ENCODE measurements at places on chromosomes 12 and 14.

- DNase-seq: no peak
These were observed 12.3 kb downstream of the ABCD4 start for GRCh38 chr14:74290415-74290814.

DNA sequence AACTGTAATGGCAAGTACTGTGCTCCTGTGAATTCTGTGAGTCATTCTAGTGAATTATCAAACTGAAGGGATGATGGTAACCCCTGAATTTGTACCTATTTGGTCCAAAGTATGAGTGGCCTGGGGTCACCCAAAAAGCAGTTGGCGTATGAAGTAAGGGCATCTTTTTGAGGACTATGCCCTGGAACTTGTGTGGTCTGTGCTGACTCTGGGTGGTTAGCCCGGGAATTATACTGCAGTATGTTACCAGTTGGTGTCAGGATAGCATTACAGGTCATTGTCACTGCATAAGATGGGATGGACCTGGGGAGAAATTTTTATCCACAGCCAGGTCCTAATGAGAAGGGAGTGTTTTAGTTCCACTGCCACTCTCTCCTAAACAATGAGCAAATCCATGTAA, 174.7 kb downstream of the SSPN start:
- DNase-seq: no peak

DNA sequence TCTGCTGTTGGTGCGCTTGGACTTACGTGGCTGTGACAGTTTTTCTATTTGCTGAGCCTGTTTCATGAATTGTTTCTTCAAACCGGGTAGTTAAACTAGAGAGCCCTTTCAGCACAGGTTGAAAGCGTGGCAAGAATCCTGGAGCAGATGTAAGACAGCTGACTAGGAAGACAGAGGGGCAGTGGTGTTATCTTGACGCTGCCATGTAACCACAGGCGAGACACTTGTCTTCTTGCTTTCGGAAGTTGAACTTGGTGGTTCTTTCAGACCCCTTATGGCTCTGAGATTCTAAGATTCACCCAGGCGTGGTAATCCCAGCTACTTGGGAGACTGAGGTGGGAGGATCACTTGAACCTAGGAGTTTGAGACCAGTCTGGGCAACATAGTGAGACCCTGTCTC, 4.3 kb downstream of the EMP1 start:
- no peak for DNase-seq

DNA sequence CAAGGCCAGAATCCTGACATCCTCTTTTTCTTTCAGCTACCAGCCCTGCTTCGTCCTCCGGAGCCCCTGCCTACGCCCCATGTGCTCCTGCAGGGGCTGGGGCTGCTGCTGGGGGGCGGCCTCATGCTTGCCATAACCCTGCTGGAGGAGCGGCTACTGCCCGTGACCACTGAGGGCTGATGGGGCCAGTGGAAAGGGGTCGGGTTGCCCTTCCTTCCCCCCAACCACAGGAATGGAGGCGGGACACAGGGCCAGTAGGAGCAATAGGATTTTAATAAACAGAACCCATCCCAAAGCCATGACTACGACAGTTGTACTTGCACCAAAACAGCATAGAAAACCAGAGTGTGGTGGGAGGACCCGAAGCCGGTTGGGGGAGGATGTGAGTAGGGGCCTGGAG, 7.7 kb downstream of the SLC39A5 start:
- no peak for DNase-seq

- DNase-seq: no peak
These were observed 297.5 kb upstream of the PRKD1 start for GRCh38 chr14:30225176-30225575.

- DNase-seq: no peak
These were observed 91.5 kb upstream of the PTGDR start for GRCh38 chr14:52175982-52176502.

DNA sequence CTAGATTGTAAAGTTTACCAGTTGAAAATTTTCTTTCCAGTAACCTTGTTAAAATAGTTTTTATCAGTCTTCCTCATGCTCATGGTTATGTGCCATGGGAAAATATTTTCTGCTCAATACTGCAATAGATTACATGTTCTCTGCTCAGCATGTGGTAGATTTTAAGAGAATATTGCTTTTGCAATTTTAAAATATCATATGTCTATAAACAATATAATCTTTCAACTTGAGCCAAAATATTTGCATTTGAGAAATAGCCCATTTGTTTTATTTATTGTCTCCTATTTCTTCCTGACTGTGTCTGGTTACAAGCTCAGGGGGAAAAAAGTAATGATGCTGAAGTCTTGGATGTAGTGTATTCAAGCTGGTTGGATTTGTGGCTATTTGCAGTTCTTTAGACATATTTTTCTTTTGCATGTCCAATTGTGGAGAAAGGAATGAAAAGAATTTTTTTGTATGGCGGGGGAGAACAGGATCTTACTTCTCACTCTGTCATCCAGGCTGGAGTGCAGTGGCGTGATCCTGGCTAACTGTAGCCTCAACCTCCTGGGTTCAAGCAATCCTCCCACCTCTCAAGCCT, 342.6 kb upstream of the NAV3 start:
- DNase-seq: no peak

GRCh38 chr12:107328442-107329133, 235.2 kb upstream of the CRY1 start:
- no peak for DNase-seq

DNA sequence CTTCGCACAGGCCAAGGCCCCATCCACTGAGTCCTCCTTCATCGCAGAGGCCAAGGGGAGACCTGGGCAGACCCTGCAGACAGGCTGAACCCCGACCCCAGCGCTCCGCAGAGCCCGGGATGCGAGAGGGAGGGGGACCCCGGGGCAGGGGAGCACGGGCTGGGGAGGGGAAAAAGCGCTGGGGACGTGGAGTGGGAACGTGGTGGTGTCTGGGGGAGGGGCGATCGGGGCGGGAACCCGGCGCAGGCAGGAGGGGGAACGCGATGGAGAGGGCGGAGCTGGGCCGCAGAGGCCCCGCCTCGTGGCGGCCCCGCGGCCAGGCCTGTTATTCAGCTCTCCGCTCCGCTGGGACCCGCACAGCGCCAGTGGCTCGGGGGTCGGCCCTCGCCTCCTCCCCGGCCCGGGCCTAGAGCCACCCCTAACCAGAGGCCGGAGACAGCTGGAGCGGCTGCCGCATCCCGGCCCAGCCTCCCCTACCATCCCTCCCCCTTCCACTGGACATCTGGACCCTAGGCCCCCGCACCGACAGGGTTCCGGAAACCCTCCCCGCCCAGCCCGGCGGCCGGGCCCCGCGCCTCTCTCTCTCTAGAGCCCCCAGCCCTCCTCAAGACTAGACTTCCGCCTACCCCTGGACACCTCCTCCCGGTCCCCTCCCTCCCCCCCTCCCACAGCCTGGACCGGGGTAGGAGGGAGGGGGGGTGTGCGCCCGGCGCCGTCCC, at the start of gene ARHGEF25:
Gene ARHGEF25 (plus strand): TSS at position 328 of the 719 bp plus-strand sequence. CDS start 460 bp downstream, outside the sequence.
- DNase-seq: no peak
